Activated naive CD4-positive, alpha-beta T cell treated with anti-CD3 and anti-CD28 coated beads for 36 hours (primary cell): ENCODE measurements at places on chromosomes 5 and 9. TPM values are rescaled to one million over a fixed set of nuclear protein-coding genes. Genes with fewer than 3 reads are reported as not detected.
A peak's percentile ranks its signal among the peaks of the same experiment; 100 is the strongest.

SLC6A7 gene
- total RNA-seq = not detected

PCDH1 gene
- not detected for total RNA-seq

STK32A gene
- not detected for total RNA-seq

DNA sequence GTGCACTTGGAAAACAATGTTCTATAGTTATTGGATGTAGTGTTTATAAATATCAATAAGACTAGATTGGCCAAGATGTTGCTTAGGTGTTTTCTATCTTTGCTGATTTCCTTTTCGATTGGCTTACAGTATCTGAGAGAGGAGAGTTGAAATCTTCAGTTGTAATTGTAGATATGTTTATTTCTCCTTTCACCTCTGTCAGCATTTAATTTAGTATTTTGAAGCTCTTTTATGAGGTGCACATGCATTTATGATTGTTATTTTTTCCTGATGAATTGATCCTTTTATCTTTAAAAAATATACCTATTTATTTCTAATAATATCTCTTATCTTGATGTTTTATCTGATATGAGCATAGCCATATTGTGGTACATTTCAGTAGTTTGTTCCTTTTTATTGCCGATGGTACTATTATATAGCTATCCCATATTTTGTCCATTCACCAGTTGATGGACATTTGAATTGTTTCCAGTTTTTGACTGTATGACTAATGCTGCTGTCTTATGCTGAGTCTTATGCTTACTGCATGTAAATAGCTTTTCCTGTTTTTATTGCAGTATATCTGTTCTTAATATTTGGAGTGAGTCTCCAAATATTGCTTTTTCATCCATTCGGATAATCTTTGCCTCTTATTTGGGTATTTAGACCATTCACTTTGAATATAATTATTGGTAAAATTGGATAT is 34.7 kb downstream of the ERCC6L2 start:
- H3K36me3 ChIP-seq = peaks cover 17% of the 10 kb centered on the region
- H3K27me3 ChIP-seq = no peaks in the 10 kb centered on the region
- peaks cover 22% of the 10 kb centered on the region for H3K4me1 ChIP-seq
- no peak for DNase-seq
- H3K27ac ChIP-seq = no peak overlapping the region

GRCh38 chr5:145976431-145977155 is 40.2 kb downstream of the SH3RF2 start:
- H3K27me3 ChIP-seq = peaks cover 7% of the 10 kb centered on the region
- no peaks in the 10 kb centered on the region for H3K4me1 ChIP-seq
- DNase-seq = no peak
- no peak overlapping the region for H3K27ac ChIP-seq
- no peak overlapping the region for H3K4me3 ChIP-seq

DNA sequence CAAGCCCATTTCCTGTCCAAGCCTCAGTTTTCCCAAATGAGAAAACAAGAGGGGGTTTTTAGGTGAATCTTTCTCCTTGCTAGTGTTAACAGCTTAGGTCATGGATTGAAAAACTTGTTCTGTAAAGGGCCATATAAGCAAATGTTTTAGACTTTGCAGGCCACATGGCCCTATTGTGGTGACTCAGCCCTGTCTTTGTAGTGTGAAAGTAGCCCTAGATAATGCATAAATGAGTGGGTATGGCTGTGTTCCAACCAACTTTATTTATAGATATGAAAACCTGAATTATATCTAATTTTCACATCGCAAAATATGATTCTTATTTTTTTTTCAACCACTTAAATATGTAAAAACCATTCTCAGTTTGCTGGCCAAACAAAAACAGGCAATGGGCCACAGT is 6.9 kb upstream of the BARX1 start:
- no peaks in the 10 kb centered on the region for H3K36me3 ChIP-seq
- H3K4me1 ChIP-seq = peaks cover 35% of the 10 kb centered on the region
- H3K27ac ChIP-seq = no peak overlapping the region
- no peak overlapping the region for H3K4me3 ChIP-seq
- H3K27me3 ChIP-seq = peaks cover 48% of the 10 kb centered on the region

DNA sequence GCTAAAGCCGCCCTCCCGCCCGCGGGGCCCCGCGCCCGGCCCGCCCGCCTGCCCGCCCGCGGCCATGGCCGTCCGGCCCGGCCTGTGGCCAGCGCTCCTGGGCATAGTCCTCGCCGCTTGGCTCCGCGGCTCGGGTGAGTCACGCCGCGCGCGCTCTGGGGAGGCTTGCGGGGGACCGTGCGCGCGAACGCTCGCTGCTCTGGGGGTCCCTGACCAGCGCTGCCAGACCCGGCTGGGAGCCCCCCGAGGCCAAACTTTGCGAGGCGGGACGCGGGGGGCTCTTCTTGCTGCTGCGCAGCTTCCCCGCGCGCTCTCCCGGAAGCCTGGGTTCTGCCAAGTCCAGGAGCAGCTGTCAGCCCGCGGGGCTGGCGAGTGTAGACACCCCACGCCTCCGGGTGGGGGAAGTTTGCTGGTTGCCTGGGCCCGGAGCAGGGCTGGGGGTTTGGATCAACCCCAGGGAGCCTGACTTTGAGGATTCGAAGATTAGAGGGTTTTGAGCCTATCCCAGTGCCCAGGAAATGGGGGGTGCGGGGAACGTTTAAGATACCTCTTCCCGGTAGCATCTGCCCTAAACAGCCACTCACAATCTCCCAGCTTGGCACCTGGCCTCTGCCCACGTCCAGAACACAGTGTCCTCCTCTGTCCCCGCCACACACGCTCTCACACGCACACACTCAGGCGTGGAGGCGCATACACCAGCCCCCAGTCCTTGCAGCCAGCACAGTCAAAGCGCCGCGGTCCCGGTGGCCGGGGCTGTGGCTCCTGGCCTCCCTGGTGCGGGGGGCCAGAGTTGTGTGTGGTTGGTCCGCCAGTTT is 535 bp downstream of the UNC5A start:
- peaks cover 63% of the 10 kb centered on the region for H3K27me3 ChIP-seq
- peak overlapping the region; percentile 59 for H3K4me3 ChIP-seq
- no peaks in the 10 kb centered on the region for H3K36me3 ChIP-seq
- H3K4me1 ChIP-seq = peaks cover 11% of the 10 kb centered on the region
- no peak overlapping the region for H3K27ac ChIP-seq

DNA sequence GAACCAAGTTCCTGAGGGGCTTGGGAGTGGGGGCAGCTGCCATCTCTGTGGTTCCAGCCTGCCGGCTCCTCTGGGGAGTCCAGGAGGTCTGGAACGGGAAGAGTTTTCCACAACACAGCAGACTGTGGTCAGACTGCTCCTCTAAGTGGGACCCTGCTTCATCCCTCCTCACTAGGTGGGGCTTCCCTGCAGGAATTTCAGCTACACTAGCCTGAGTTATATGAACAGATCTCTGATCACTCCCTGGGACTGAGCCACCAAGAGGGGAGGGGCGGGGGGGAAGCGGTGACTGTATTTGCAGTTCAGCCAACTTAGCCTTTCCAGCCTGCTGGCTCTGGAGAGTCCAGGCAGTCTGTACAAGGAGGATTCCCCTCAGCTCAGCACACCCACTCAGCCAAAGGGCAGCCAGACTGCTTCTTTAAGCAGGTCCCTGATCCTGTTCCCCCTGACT is 19.4 kb downstream of the DTWD2 start:
- H3K4me1 ChIP-seq = peaks cover 6% of the 10 kb centered on the region
- no peak overlapping the region for H3K4me3 ChIP-seq
- no peaks in the 10 kb centered on the region for H3K27me3 ChIP-seq

GRCh38 chr5:147403651-147404640 is 105.9 kb downstream of the DPYSL3 start:
- H3K36me3 ChIP-seq = no peaks in the 10 kb centered on the region
- no peaks in the 10 kb centered on the region for H3K27me3 ChIP-seq
- no peak overlapping the region for H3K4me3 ChIP-seq
- no peak overlapping the region for H3K27ac ChIP-seq
- H3K4me1 ChIP-seq = no peaks in the 10 kb centered on the region

- no peak overlapping the region for H3K27ac ChIP-seq
- no peak for DNase-seq
- H3K27me3 ChIP-seq = peaks cover 30% of the 10 kb centered on the region
Measured at GRCh38 chr5:141747152-141748141, 65.4 kb upstream of the ARAP3 start.
